ENCODE measurements at places on chromosomes 2 and 18.

DNA sequence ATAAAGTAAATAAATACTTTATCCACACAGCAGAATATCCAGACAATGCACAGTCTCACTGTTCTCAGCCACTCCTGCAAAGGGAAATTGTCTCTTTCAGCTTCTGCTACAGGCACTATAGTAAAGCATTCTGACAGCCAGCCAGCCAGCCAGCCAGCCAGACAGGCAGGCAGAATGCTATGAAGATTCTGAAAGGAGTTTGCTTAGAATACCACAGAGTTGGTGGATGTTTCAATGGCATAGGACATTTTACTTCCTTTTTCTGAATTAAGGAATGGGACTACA lies 116.1 kb upstream of the CYP26B1 start:
- DNase-seq, result no peak

- no peak for DNase-seq
Observed at GRCh38 chr2:181575650-181576025, 81.3 kb downstream of the CERKL start.

- DNase-seq, result no peak
Observed at GRCh38 chr2:233817361-233817911, 36.9 kb downstream of the HJURP start.

- no peak for DNase-seq
Observed at GRCh38 chr2:204795156-204795555, 249.9 kb downstream of the PARD3B start.

GRCh38 chr2:75602724-75603342 lies 42.1 kb upstream of the EVA1A start:
- DNase-seq, result no peak

- DNase-seq, result no peak
Observed at GRCh38 chr2:12389344-12390045, 327.2 kb upstream of the TRIB2 start.

- no peak for DNase-seq
Observed at GRCh38 chr18:10878703-10879102, 270.7 kb downstream of the PIEZO2 start.

DNA sequence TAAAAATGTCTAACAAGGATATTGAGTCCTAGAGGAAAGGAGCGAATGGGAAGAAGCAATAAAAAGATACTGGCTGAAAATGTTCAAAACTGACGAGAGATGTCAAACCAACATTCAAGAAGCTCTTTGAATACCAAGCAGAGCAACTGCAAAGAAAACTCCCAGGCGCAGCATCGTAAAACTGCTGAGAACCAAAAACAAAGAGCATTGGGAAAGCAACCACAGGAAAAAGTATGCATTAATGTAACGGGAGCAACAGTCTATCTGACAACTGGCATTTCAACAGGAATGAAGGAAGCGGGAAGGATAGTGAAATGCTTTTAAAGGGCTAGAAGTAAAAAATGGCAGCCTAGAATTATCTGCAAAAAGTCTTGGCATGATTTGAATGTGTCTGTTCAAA lies 53.1 kb downstream of the ADCY3 start:
- DNase-seq, result no peak

- no peak for DNase-seq
Observed at GRCh38 chr2:56671973-56672569, 488.3 kb downstream of the CCDC85A start.

DNA sequence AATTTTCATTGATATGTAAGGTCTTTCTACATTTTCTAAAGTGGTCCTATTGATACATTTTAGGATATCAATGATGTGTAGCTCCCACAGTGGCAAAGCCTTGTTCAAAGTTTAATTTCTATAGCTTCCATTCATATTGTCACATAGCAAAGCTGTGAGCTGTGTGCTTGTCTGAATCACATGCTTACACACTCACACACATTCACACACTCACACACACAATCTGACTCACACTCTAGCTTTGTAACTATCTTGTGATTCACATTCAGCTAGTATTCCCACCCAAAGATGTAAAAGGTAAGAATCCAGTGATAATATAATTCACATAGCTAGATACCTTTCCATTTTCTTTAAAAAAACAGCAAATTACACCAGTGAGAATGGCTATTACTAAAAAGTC lies 58.7 kb downstream of the MAPRE2 start:
- DNase-seq, result no peak

DNA sequence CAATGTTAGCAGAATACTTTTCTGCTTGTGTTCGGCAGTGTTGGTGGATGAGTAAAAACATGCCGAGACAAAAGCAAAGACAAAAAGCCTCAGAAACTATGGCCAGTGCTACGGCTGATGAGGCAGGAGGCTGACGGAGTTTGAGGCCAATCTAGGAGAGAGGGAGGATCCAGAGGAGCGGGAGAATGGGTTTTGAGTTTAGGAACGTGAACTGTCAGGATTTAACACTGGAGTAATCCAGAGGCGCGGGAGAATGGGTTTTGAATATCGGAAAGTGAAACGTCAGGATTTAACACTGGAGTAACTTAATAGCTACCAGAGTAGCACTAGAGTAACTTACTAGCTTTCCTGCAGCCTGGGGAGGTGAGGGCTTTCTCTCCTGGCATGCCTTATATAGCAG lies 37.4 kb downstream of the LYPD6B start:
- DNase-seq, result no peak

- no peak for DNase-seq
Observed at GRCh38 chr18:12106471-12106870, 12.8 kb downstream of the ANKRD62 start.

GRCh38 chr2:167181134-167181533 lies 292.9 kb downstream of the XIRP2 start:
- no peak for DNase-seq

DNA sequence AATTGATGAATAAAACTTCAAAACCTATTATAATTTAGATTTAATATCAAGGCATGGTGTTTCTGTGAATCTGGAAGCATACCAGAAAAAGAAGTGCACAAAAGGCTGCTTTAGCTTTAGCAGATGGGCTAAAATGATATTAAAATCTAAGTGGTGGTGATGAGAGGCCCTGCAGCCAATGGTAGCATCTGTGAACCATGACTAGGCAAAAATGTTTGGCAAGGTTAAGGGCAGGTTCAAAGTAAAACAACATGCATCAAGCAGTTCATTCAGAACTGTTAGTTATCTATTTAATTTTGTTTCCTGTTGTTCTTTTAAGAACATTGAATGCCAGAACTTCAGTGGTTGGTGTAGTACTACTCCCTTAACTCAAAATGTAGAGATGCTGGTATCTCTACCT lies 1736.9 kb upstream of the CELF4 start:
- DNase-seq, result no peak

GRCh38 chr18:34128436-34128835 lies 96.3 kb downstream of the NOL4 start:
- DNase-seq, result no peak

DNA sequence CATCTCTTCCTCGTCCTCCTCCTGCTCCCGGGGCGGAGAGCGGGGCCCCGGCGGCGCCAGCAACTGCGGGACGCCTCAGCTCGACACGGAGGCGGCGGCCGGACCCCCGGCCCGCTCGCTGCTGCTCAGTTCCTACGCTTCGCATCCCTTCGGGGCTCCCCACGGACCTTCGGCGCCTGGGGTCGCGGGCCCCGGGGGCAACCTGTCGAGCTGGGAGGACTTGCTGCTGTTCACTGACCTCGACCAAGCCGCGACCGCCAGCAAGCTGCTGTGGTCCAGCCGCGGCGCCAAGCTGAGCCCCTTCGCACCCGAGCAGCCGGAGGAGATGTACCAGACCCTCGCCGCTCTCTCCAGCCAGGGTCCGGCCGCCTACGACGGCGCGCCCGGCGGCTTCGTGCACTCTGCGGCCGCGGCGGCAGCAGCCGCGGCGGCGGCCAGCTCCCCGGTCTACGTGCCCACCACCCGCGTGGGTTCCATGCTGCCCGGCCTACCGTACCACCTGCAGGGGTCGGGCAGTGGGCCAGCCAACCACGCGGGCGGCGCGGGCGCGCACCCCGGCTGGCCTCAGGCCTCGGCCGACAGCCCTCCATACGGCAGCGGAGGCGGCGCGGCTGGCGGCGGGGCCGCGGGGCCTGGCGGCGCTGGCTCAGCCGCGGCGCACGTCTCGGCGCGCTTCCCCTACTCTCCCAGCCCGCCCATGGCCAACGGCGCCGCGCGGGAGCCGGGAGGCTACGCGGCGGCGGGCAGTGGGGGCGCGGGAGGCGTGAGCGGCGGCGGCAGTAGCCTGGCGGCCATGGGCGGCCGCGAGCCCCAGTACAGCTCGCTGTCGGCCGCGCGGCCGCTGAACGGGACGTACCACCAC lies 2.1 kb downstream of the GATA6 start:
- no peak for DNase-seq

GRCh38 chr2:110770404-110770958 lies 38.1 kb downstream of the ACOXL start:
- DNase-seq, result no peak

- peak; percentile 18 for DNase-seq
Observed at GRCh38 chr2:230472621-230473018, 56.6 kb downstream of the SP100 start.

- DNase-seq, result no peak
Observed at GRCh38 chr2:97770445-97770844, 57.1 kb downstream of the ZAP70 start.

GRCh38 chr2:234098681-234099080 lies 48.2 kb downstream of the SPP2 start:
- DNase-seq, result no peak

DNA sequence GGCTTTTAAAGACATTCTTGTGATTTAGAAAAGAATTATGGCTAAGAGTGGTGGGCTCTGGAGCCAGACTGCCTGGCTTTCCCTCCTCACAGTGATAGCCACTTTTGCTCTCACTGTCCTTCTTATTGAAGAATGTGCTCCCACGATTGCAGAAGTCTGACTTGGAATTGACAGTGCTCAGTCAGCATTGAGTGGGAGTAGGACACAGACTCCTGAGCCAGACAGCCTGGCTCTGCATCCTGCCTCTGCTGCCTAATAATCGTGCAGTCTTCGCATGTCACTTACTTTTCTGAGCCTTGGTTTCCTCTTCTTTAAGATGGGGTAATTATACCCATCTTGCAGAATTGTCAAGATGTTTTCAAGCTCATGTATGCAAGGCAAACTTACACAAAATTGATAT lies 23.3 kb downstream of the SPATS2L start:
- DNase-seq, result no peak

GRCh38 chr18:44700652-44701051 lies 20.0 kb downstream of the SETBP1 start:
- DNase-seq, result no peak

DNA sequence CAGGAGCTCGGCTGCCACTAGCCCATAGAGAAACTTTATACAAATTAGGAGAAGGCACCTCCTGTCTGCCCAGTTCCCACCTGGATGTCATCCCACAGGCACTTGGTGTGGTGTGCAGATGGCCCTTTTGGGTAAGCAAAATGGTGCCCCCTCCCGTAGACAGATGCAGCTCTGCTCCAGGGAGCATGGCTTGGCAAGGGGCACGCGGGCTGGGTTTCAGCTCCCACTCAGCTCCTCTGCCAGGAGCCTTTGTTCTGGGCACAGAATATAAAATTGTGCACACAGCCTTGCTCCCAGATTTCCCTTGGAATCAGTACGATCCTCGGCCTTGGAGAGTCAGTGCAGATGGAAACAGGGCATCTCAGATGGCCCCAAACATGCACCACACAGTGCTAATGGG lies 20.3 kb upstream of the KCNF1 start:
- no peak for DNase-seq

DNA sequence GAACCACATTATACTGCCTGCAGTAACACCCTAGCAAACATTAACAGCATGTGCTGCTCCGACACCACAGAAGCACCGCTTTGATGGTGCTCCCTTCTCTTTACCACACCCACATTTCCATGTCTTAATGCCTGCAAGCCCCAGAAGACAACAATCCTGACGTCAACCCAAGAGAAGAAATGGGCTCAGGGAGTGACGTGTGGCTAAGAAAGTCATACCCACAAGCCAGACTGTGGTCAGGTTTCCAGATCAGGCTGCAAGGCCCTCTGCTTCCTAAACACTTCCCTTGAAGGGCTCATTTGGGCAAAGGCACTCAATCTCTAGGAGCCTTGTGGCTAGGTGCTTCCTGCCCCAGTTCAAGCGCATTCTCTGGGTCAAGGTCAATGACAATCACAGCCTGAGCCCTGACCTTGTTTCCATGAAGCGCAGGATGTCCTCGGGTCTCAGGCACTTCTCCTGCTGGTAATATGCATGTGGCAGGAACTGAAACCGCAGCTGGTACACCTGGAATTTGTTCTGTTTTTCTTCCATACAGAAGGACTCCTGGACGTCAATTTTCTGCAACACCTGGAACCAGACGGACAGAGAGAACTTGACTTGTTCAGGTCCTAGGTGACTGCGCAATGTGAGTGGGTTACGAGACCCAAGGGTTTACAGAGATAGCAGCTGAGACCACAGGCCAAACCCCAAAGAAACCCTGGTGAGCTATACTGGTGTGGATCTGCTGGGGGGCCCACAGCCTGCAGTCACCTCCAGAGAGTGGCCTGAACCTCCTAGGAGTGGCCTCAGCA lies 67.2 kb downstream of the POLR1A start:
- DNase-seq, result peak; percentile 36

DNA sequence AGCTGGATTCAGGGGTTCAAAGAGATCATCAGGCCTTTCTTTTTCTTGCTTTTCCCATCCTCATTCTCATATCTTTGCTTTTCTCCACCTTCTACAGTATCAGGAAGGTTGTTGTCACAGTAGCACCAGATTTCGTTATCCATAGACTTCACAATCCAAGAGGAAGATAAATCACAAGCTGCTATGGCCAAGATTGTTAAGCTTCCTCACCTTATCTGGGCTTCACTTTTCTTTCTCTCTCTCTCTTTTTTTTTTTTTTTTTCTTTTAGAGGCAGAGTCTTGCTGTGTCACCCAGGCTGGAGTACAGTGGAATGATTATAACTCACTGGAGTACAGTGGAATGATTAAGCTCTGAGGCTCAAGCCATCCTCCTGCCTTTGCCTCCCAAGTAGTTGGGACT lies 93.5 kb downstream of the TTC27 start:
- no peak for DNase-seq

- DNase-seq, result no peak
Observed at GRCh38 chr2:9228088-9228751, 21.6 kb downstream of the ASAP2 start.

GRCh38 chr18:48842259-48843061 lies 108.3 kb downstream of the SMAD7 start:
- DNase-seq, result no peak

- peak; percentile 40 for DNase-seq
Observed at GRCh38 chr2:147331790-147332419, 512.9 kb upstream of the ACVR2A start.

- DNase-seq, result no peak
Observed at GRCh38 chr2:12105180-12105579, 358.7 kb downstream of the LPIN1 start.

DNA sequence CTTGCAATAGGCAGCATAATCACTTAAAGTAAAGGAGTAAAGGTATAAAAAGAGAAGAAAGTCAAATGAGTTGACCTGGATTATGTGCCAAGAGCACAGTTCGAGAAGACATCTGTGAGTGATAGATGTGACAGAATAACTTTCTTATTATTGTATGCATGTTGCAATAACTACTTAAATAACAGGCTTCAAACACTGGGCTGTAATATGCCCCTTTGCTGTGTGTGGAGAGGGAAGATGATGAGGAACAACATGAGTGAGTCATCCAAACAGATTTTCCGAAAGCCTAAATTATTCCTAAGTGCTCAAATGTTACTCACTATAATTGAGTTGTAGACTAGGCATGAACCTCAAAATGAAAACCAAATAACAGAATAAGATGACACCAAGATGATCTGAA lies 328.1 kb downstream of the EXOC6B start:
- DNase-seq, result no peak

- no peak for DNase-seq
Observed at GRCh38 chr2:113061241-113061640, 2.2 kb downstream of the IL36RN start.

GRCh38 chr2:174145827-174146226 lies 102.5 kb downstream of the OLA1 start:
- no peak for DNase-seq

GRCh38 chr2:22079583-22079982 lies 955.8 kb downstream of the TDRD15 start:
- DNase-seq, result no peak
